Fibroblast of skin of left biceps (primary cell): ENCODE measurements at places on chromosomes 4 and X.

DNA sequence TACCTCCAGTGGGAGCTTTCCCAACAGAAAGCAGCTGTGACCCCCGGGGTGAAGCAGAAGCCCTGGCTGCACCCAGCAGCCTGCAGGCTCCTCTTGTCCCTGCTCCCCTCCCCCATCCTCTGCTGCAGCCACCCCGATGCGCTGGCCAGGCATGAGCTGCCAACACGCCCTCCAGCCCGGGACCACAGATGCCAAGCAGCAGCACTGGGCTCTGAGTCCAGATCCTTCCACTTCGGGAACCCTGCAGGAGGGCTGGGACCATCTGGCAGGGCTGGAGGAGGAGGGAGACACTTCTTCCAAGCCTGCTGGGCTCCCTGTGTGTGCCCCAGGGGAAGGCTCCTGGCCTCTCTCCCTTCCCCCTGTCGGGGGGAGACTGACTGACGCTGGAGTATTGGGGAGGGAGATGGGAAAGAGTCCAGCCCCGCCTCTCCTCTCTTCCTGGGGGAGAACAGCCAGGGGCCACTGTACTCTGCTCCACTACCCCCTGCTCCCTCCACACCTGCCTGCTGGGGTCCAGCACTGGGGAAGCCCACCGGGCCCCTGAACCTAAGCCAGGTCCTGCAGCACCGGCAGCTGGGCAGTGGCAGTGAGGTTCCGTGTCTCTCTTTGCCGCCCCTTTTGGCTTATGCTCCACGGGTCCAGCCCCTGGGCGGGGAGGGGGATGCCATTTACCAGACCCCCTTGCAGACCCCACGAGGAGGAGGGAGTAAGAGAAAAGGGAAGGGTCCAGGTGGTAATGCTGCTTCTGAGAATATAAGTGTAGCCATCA, 55.7 kb downstream of the PPP2R2C start:
- DNase-seq: no peak

GRCh38 chr4:82802911-82803310, 4.3 kb upstream of the SCD5 start:
- no peak for DNase-seq

GRCh38 chr4:26032630-26033317, 118.8 kb downstream of the SMIM20 start:
- peak; percentile 69 for DNase-seq

DNA sequence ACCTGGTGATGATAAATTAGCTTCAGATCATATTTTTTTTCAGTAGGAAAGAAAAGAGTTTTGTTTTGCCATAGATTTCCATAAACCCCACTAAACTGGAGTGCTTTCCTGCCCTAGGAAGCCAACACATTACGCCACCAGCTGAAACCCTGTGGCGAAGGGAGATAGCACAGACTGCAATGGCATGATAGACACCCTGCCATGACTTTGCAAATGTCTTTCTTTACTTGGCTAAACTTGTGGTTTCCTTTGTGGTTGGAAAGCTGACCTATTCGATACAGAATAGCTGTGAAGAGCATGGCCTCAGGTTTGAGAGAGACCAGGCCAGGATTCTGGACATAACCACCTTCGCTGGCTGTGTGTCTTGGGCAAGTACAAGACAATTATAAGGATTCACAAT, 19.1 kb downstream of the MFAP3L start:
- no peak for DNase-seq

- no peak for DNase-seq
Measured at GRCh38 chr4:123588631-123589241, 192.1 kb downstream of the SPRY1 start.

GRCh38 chr4:107693132-107693531, 26.9 kb downstream of the PAPSS1 start:
- no peak for DNase-seq

DNA sequence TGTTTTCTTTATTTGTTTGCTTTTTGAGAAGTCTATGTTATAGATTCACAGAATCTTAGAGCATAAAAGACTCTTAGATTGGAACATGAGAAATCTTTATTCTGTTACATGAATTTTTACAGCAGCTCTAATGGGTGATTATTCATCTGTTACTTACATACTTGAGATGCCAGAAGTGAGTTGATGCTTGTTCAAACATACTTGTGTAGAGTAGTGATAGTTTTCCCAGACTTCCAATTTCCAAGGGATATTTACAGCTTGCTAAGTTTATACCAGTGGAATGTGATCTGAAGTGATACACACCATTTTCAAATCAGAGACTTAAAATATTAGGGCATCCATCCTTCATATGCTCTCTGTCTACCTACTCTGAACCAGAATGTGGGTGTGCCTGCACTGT, 252.9 kb upstream of the SMIM31 start:
- no peak for DNase-seq

DNA sequence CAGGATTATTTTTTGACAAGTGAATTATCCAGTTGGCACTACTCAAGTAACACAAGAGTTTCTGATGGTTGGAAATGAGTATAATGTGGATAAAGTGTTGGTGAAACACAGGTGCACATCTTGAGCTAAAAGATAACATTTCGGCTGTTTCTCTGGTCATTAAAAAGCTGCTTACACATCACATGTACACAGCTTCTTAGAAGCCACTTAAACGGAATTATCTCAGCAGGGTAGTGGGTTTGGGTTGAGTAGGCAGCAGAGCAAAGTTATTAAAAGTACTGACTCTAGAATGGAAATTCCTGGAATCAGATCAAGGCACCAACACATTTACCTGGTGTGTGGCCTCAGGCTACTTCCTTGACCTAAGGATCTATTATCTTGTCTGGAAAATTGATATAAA, 55.4 kb upstream of the RASSF6 start:
- no peak for DNase-seq

- no peak for DNase-seq
Measured at GRCh38 chr4:4856071-4857000, 3.1 kb upstream of the MSX1 start.

GRCh38 chr4:48194971-48195370, 60.9 kb upstream of the TXK start:
- no peak for DNase-seq

GRCh38 chr4:139279760-139280620, at the start of gene MGARP:
MGARP (minus strand) TSS chr4:139280225; CDS start chr4:139280158, 67 bp downstream.
- DNase-seq: no peak

DNA sequence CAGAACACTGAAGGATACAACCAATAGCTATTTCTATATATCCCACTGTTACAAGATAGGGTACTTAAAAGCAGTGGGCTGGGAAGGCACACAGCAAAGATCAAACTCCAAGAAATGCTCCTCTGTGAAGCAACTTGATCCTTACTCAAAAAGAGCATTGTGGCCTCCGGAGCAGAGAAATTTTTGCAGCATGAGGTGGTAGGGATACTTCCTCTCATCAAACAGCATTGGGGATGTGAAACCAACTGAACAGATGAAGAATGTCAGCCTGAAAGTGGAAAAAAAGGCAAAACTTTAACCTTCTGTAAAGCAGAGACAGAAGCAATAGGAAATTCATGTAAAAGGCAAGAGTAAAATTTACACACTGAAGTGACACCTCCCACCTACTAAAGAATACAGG, 92.2 kb downstream of the HUWE1 start:
- no peak for DNase-seq

GRCh38 chr4:81747242-81747930, 275.7 kb upstream of the RASGEF1B start:
- no peak for DNase-seq

GRCh38 chrX:106696502-106696901, 30.0 kb upstream of the RNF128 start:
- DNase-seq: no peak

DNA sequence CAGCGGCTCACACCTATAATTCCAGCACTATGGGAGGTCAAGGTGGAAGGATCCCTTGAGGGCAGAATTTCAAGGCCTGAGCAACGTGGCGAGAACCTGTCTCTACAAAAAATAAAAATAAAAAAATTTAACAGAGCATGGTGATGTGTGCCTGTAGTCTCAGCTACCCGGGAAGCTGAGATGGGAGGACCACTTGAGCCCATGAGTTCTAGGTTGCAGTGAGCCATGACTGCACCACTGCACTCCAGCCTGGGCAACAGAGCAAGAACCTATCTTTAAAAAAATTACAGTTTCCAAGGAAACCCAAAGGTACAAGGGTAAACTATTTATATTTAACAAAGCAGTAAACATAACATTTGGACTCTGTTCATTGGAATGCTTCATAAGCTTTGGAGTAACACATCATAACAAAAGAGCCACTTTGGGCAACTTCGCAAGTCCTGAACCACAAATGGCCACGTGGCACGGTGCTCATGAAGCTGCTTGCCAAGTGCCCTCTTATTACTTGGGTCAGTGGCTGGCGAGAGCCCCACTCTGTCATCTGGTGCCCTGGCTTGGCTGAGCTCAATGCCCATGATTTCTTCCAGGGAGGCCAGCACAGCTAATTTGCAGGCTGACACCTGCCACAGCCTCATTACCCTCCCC, 165.6 kb downstream of the SH3KBP1 start:
- DNase-seq: no peak

GRCh38 chrX:70196961-70197720, 19.9 kb downstream of the DGAT2L6 start:
- DNase-seq: no peak

GRCh38 chrX:37816766-37817165, 30.6 kb downstream of the DYNLT3 start:
- DNase-seq: no peak

- DNase-seq: no peak
Measured at GRCh38 chrX:52923781-52924241, 26.7 kb downstream of the FAM156B start.

GRCh38 chr4:15250021-15250441, 177.8 kb upstream of the C1QTNF7 start:
- DNase-seq: no peak

DNA sequence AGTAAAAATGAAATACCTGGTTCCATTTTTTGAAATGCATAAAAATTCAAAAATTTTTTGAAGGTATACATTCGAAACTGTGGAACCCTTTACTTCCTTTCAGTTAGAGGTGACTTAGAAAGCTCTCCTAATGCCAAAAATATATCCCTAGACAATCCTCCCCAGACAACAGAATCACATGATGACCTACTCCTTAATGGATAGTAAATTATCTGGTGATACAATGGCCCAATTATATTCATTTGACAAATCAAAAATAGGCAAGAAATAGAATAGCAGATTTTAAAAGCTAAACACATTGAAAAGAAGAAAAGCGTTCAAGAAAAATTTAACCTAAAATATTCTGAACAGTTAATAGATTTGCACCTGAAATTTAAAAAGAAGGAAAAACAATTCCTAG, 3.5 kb upstream of the UGT2A2 start:
- DNase-seq: no peak

- no peak for DNase-seq
Measured at GRCh38 chr4:83248486-83248885, 36.1 kb downstream of the COQ2 start.

GRCh38 chrX:66632473-66632872, 6.4 kb downstream of the EDA2R start:
- DNase-seq: no peak

- DNase-seq: no peak
Measured at GRCh38 chr4:161376275-161376674, 787.5 kb downstream of the FSTL5 start.

- no peak for DNase-seq
Measured at GRCh38 chrX:136961594-136962135, 72.1 kb downstream of the GPR101 start.

- no peak for DNase-seq
Measured at GRCh38 chr4:71980976-71981375, 50.8 kb upstream of the NPFFR2 start.

- no peak for DNase-seq
Measured at GRCh38 chr4:17544831-17545234, 29.9 kb downstream of the CLRN2 start.

DNA sequence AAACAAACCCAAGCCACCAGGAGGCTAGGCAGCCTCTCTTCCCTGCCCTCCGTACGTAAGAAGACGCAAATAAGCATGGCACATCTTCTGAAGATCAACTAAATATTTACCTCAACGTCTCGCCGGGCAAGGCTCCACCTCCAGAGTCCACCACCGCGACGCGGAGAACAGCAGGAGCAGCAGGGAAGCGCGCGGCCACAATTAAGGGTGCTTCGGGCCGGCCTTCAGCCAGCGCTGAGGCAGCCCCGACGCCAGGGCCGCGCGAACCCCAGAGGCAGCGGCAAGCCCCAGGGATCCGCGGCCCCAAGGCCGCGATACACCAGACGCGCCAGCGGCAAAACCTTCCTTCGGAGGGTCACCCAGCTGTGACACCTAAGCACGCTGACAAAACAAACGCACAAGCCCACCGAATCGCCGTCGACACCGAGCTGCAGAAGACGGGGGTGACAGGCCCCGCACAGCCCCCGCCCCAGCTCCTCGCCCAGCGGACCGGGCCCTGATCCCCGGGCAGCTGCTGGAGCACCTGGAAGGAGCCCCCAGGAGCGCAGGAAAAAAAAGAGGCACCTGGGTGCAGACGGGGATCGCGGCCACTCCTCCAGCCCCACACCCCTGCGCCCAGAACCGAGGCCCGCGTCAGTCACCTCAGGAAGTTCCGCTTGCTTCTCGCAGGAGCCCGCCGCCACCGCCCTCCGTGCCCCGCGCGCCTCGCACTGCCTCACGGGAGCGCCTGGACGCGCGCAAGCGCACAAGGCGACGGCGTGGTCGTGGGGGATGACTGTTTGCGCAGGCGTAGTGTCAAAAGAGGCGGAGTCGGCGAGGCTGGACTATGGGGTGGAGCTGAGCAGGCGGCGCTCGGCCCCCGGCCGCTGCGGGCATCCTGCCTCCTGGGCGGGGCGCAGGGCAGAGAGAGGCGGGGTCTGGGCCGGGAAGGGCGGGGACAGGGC, at the start of the genes HAUS3 and POLN:
Gene HAUS3, minus strand, starts transcription at position 712 of the 944 bp plus-strand sequence. CDS start 1,175 bp downstream, outside the sequence.
Gene POLN, minus strand, starts transcription at position 712 of the 944 bp plus-strand sequence. CDS start 12,890 bp downstream, outside the sequence.
- peak; percentile 92 for DNase-seq

DNA sequence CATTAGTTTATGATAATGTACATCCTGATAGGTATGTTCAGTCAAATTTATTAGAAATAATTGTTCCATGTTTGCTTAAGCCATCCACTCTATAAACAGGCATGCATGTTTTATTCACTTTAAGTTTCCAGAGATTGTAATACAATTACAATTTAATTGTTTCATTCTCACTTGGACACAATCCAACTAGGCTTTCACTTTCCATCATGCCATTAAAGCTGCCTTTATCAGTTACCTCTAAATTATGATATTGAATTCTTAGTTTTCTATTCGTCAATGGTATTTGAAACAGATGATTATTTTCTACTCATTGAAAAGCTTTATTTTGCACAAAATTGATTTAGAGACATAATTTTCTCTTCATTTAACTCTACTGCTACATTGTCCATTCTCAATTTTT, 1196.3 kb downstream of the RAPGEF2 start:
- no peak for DNase-seq
